ENCODE measurements at places on chromosomes 3 and 15.
A peak's percentile ranks its signal among the peaks of the same experiment; 100 is the strongest.

- peaks cover 72% of the 10 kb centered on the region for H3K27me3 ChIP-seq
- H3K4me1 ChIP-seq: peaks cover 12% of the 10 kb centered on the region
Observed at GRCh38 chr3:45226206-45226915, at the start of gene TMEM158. TMEM158 (minus strand) TSS chr3:45226287; CDS start chr3:45226027, 260 bp downstream.

GRCh38 chr15:58357529-58358476 lies 74.0 kb upstream of the LIPC start:
- H3K36me3 ChIP-seq: no peaks in the 10 kb centered on the region
- H3K4me1 ChIP-seq: peaks cover 12% of the 10 kb centered on the region
- H3K27me3 ChIP-seq: no peaks in the 10 kb centered on the region
- H3K27ac ChIP-seq: peak overlapping the region; percentile 22
- peak; percentile 33 for DNase-seq

DNA sequence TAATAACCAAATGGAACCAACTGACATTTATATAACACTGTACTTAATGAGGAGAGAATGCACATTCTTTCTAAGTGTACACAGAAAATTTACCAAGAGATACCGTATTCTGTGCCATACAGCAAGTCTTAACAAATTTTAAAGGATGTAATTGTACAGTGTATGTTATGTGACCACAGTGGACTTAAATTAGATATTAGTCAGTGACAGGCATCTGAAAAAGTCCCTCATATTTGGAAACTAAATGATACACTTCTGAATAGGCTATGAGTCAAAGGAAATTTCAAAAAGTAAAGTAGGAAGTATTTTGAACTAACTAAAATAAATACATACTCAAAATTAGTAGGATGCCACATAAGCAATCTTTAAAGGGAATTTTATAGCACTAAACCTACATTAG lies 59.6 kb upstream of the P3H2 start:
- peaks cover 7% of the 10 kb centered on the region for H3K4me1 ChIP-seq
- no peaks in the 10 kb centered on the region for H3K36me3 ChIP-seq
- H3K27me3 ChIP-seq: peaks cover 16% of the 10 kb centered on the region
- DNase-seq: no peak

DNA sequence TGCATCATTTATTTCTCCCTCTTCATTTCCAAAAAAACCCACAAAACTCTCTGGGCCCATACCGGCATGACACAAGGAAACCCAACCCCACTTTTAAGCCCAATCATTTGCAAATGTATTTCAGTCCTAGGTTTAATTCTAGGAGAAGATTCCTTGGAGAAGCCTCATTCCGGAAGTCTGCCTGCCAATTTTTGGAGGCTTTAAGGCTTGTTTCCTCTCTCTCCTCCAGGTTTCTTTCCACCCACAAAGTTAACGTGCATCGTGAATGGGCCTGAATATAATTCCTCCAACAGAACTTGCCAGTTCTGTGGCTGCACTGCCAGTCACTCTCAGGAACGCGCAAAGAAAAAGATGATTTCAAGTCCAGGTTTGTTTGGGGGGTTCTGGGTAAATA lies 69.9 kb upstream of the FOXP1 start:
- H3K27ac ChIP-seq: no peak overlapping the region
- no peak for DNase-seq
- H3K36me3 ChIP-seq: no peaks in the 10 kb centered on the region

DNA sequence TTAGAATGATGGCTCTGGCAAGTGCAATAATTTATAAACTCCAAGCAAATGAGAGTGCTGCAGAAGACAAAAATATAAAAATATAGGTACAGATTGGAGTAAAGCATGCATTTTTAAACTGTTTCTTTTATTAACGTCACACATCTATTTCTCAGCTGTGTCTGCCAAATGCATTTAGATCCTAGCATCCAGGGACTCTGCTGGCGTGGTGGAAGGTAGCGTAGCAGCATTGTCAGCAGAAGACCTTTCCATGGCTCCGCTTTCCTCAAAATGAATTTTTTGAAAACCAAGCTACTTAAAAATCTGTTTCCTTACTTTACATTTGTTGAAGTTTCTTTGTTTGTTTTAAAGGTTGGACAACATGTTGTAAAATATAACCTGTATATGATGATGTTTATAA lies 16.3 kb upstream of the ATP10A start:
- H3K4me3 ChIP-seq: no peak overlapping the region
- no peaks in the 10 kb centered on the region for H3K36me3 ChIP-seq
- no peak overlapping the region for H3K27ac ChIP-seq
- peaks cover 2% of the 10 kb centered on the region for H3K4me1 ChIP-seq
- peaks cover 3% of the 10 kb centered on the region for H3K27me3 ChIP-seq

- H3K27ac ChIP-seq: no peak overlapping the region
- H3K27me3 ChIP-seq: no peaks in the 10 kb centered on the region
- no peak overlapping the region for H3K4me3 ChIP-seq
- H3K36me3 ChIP-seq: no peaks in the 10 kb centered on the region
Observed at GRCh38 chr3:32340611-32341365, 50.9 kb upstream of the CMTM7 start.

DNA sequence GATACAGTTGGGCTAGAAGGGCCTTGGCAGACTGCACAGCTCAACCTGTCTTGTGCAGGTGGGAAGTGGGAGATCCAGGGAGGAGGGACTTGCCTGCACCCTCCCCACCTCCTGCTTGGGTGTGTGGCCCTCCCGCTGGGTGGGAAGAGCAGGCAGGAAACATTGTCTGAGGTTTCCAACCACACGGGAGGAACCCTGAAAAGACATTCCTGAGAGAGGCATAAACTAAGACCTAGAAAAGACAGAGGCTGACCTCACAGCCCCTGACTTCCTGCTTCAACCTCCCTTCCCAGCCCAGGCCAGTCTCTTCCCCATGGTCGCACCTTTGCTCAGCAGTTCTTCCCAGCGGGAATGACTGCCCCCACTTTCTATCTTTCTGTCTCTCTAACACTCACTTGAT lies 46.3 kb upstream of the INSYN1 start:
- no peak overlapping the region for H3K4me3 ChIP-seq
- H3K36me3 ChIP-seq: no peaks in the 10 kb centered on the region
- H3K27me3 ChIP-seq: no peaks in the 10 kb centered on the region
- no peak overlapping the region for H3K27ac ChIP-seq

DNA sequence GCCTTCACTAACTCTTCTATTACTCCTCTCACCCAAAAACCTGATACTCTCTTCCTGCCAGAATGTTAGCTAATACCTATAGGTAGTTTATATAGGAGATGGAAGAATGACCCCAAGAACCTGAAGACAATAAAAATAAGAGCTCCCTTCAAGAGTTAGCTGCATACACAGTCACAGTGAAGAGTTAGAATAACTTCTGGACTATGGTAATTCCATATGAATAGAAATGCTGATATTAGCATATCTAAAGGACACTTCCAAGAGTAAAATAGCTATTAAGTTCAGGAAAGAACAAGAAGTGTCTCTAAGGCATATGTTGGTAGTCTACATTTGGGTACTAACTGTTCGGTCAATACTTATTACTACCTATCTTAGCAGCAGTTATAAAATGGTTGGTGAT lies 134.2 kb downstream of the VGLL3 start:
- H3K36me3 ChIP-seq: no peaks in the 10 kb centered on the region
- H3K4me3 ChIP-seq: no peak overlapping the region
- no peak for DNase-seq
- no peaks in the 10 kb centered on the region for H3K27me3 ChIP-seq
- no peaks in the 10 kb centered on the region for H3K4me1 ChIP-seq

DNA sequence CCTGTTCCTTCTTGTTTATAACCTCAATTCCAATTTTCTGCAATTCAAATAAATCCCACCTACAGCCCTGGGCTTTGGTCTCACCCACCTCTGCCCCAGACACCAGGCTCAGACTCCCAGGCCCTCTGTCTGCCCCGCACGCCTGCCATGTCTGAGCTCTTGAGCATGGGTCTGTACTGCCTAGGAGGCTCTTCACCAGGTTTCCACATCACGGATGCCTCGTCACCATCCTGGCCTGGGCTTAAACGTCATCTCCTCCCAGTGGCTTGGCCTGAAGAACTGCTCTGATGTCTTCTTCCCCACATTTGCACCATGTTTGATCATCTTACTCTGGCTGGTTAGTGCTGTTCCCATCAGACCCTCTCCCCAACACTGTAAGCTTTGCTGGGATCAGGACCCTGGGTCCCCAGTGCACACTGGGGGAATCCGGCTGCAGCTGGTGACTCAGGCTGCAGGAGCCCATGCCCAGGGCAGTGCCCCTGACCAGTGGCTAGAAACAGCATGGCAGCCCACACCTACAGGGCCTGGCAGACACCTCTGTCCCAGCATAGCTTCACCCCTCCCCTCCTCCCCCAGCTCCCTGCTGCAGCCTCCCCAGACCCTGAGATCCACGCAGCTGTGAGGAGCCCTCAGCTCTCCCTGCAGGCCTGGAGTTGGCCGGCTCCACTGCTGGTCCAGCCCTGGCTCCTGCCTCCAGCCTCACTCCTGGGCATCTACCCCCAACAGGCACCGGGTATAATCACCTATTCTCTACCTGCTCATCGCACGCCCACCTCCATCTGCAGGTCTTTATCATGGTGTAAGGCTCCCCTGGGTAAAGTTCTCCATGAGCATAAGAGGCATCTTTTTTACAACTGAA lies 162.8 kb upstream of the NSMCE3 start:
- peaks cover 4% of the 10 kb centered on the region for H3K27me3 ChIP-seq
- no peak overlapping the region for H3K4me3 ChIP-seq
- no peaks in the 10 kb centered on the region for H3K36me3 ChIP-seq
- no peaks in the 10 kb centered on the region for H3K4me1 ChIP-seq

DNA sequence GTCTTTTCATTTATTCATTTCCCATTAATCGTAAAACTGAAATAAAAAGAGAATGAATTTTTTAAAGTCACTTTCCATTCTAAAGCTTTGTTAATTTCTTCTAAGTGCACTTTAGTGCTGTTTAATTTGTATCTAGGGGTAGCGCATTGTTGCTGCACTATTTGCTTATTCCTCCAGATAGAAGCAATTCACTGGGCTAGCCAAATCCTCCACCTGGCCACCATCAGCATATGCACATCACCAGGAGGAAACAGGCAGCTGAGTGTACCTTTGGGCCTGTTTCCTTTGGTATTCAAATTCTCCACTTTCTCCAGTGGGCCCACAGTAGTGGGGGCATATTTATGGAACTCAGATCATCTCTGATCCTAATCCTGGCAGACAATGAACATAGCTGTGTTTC lies 29.8 kb upstream of the CPB1 start:
- H3K4me1 ChIP-seq: no peaks in the 10 kb centered on the region
- no peaks in the 10 kb centered on the region for H3K36me3 ChIP-seq
- no peak overlapping the region for H3K4me3 ChIP-seq
- no peaks in the 10 kb centered on the region for H3K27me3 ChIP-seq
